ENCODE measurements at places on chromosomes 5 and 9. TPM values are rescaled to one million over a fixed set of nuclear protein-coding genes. Genes with fewer than 3 reads are reported as not detected.

The LECT2 gene
- total RNA-seq, result not detected

The GDNF gene
- 0.17 TPM for total RNA-seq

The PCDHB9 gene
- 1.0 TPM for total RNA-seq

The SLC31A1 gene
- total RNA-seq, result 15.4 TPM

The S100Z gene
- 2.5 TPM for total RNA-seq

The PLEKHG4B gene
- total RNA-seq, result not detected

The AP3B1 gene
- total RNA-seq, result 49.8 TPM

The MAMDC2 gene
- total RNA-seq, result 18.3 TPM

The PCDHB6 gene
- 0.85 TPM for total RNA-seq

The STKLD1 gene
- 0.68 TPM for total RNA-seq

The RAPGEF1 gene
- total RNA-seq, result 69.8 TPM

The ALDH1A1 gene
- 59.7 TPM for total RNA-seq

The FAM13B gene
- 45.6 TPM for total RNA-seq

The PDCD1LG2 gene
- 3.8 TPM for total RNA-seq

The CDHR2 gene
- 0.17 TPM for total RNA-seq

The SLC4A9 gene
- total RNA-seq, result 0.22 TPM

The CARD9 gene
- 4.2 TPM for total RNA-seq

The OLFML2A gene
- total RNA-seq, result 7.5 TPM

The MELK gene
- total RNA-seq, result 0.57 TPM

The PCDHA11 gene
- 0.22 TPM for total RNA-seq

The LHX3 gene
- total RNA-seq, result not detected

The PCSK1 gene
- total RNA-seq, result 4.4 TPM

The RNF183 gene
- not detected for total RNA-seq

The C5orf58 gene
- total RNA-seq, result 2.3 TPM

The C8G gene
- not detected for total RNA-seq

The SPATA31C1 gene
- total RNA-seq, result not detected

The FAM200C gene
- total RNA-seq, result 3.6 TPM

The PCDHGC4 gene
- 1.8 TPM for total RNA-seq

The B4GALT1 gene
- total RNA-seq, result 100 TPM

The THBS4 gene
- total RNA-seq, result 25.2 TPM

The CMYA5 gene
- total RNA-seq, result 7.9 TPM

The LCP2 gene
- total RNA-seq, result 52.7 TPM

The STK32A gene
- 5.3 TPM for total RNA-seq

The COL15A1 gene
- 60.3 TPM for total RNA-seq

The AJM1 gene
- 0.51 TPM for total RNA-seq

The ADAMTSL2 gene
- total RNA-seq, result 0.75 TPM

The ECM2 gene
- total RNA-seq, result 57.8 TPM

The PPIC gene
- total RNA-seq, result 35.2 TPM

The EGFLAM gene
- total RNA-seq, result 194 TPM

The GALNT10 gene
- 19.7 TPM for total RNA-seq

The ZNF883 gene
- not detected for total RNA-seq

The NMUR2 gene
- total RNA-seq, result not detected

The SPINK4 gene
- total RNA-seq, result not detected

The ZDHHC11B gene
- 0.44 TPM for total RNA-seq

The TMEM171 gene
- not detected for total RNA-seq

The OBP2B gene
- not detected for total RNA-seq

The MACROH2A1 gene
- 426 TPM for total RNA-seq

The INSL6 gene
- not detected for total RNA-seq

The ELAVL2 gene
- total RNA-seq, result not detected

The EQTN gene
- total RNA-seq, result 1.1 TPM

The TMEM252 gene
- not detected for total RNA-seq

The IL4 gene
- total RNA-seq, result not detected

The IL7R gene
- total RNA-seq, result 18.4 TPM

The PSAT1 gene
- 1.5 TPM for total RNA-seq

The SLC25A51 gene
- total RNA-seq, result 41.5 TPM

The UGT3A2 gene
- total RNA-seq, result not detected

The PGGT1B gene
- 9.8 TPM for total RNA-seq

The DMXL1 gene
- total RNA-seq, result 67.1 TPM

Data from subcutaneous adipose tissue (tissue), 4 donors.